ENCODE measurements at places on chromosomes 3 and 15.

- no peak for DNase-seq
Observed at GRCh38 chr15:51621936-51622603, 501 bp downstream of the DMXL2 start.

GRCh38 chr3:9700536-9700935 lies 3.1 kb upstream of the CPNE9 start:
- no peak for DNase-seq

- no peak for DNase-seq
Observed at GRCh38 chr3:100263583-100263982, 2.8 kb downstream of the TBC1D23 start.

GRCh38 chr15:39009740-39010139 lies 445.1 kb upstream of the RASGRP1 start:
- no peak for DNase-seq

GRCh38 chr15:41125931-41126642 lies 10.0 kb upstream of the INO80 start:
- DNase-seq, result no peak

DNA sequence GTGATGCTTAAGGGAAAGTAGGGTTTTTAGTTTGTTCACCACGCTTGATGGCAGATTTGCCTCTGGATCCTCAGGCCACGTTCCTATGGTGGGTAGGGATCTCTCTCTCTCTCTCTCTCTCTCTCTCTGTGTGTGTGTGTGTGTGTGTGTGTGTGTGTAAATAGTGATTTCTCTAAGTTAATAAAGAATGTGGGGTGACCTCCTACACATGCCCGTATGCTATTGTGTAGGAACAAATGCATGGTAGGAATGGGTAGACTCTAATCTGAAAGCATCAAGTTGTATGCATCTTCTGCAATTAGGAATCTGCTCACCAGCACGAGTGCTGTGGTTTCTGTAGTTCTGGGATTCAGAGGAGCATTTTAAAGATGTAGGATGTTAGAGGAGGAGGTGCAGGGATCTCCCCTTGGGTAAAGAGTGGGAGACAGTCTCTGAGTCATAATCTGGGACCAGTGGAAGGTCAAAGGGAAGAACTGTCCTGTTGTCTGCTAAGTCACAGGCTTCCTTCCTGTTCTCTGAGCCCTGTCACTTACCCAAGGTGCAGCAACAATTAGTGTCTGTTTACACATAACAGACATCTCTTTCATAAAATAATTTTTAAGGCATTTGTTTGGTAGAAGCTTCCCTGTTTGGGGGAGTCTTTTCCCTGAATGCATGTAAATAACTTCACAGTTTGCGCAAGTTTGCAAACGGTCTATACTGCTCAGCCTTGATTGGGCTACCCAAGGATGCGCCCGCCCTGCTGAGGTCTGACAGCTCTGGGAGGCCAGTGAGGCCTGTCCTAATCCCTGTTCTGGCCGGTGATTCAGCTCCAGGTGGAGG lies 139.8 kb downstream of the IGF1R start:
- DNase-seq, result no peak

DNA sequence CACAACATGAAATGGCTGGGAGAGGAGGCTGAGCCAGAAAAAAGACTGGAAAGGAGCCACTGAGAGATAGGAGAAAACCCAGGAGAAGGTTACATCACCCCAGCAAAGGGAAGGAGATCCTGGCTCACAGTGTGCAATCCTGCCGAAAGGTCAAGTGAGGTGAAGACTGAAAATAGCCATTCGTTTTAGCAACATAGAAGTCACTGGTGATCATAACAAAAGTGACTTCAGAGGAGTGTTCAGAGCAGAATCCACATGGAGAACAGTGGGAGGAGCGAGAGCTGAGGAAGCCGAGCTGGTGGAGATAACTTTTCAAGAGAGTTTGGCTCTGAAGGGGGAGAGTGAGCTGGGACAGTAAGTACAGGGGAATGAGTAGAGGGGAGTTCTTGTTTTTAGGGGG lies 5.4 kb upstream of the HEG1 start:
- DNase-seq, result no peak

All from stimulated activated CD8-positive, alpha-beta memory T cell treated with anti-CD3 and anti-CD28 coated beads, Interleukin-7, amount 100 ng/mL, for 1 hour (primary cell).